Activated CD4-positive, alpha-beta T cell treated with anti-CD3 and anti-CD28 coated beads, Interleukin-2, amount 10 ng/mL, durations not matched to agents 7 days and 5 days (primary cell): ENCODE measurements at places on chromosomes 13 and 19. TPM values are rescaled to one million over a fixed set of nuclear protein-coding genes. Genes with fewer than 3 reads are reported as not detected.

The FRY gene
- 12.0 TPM for total RNA-seq

The IGFL3 gene
- not detected for total RNA-seq

The ACP5 gene
- 33.9 TPM for total RNA-seq

The PPM1N gene
- 1.1 TPM for total RNA-seq

The ZNF846 gene
- total RNA-seq: 8.2 TPM

The CYP2F1 gene
- not detected for total RNA-seq

The MBNL2 gene
- 15.5 TPM for total RNA-seq

The ERICH6B gene
- total RNA-seq: not detected

The BORA gene
- 32.0 TPM for total RNA-seq

The ZNF446 gene
- 7.9 TPM for total RNA-seq

DNA sequence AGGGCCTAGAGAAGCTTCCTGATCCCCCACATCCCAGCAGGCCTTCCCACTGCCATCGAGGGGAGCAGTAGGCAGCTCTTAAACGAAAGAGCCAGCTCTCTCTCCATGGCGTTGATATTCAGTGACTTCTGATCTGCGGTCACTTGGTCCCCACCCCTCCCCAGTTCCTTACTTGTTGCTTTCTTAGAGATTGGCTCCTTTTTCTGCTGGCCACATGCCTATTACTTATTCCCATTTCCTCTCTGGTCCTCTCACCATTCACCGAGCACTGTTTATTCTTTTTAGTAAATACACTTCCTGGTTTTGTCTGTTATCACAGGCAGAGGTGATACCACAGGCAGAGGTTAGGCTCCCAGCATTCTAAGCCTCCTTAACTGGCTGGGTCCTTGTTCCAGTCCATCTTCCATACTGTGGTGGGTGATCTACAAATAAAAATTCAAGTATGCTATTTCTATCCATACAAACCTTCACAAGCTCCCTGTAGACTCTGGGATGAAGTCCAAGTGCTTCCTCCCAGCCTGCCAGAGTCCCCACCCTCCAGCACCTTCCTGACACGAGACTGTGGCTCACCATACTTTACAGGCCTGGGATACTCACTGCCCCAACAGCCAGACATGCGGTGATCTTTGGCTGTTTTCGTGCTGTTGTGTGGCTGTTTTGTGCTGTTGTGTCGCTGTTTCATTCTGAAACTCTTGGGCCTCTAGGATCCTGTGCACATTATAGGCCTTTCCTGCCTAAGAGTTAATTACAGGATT lies 315.9 kb downstream of the ATP8A2 start:
- no peak for DNase-seq

- DNase-seq: peak; percentile 42
Observed at GRCh38 chr19:3274942-3275582, 50.6 kb downstream of the CELF5 start.

- no peak for DNase-seq
Observed at GRCh38 chr19:51566489-51567100, 4.5 kb upstream of the ZNF175 start.

GRCh38 chr13:62038214-62038613 lies 622.6 kb upstream of the PCDH20 start:
- no peak for DNase-seq

GRCh38 chr13:86581706-86582105 lies 782.5 kb upstream of the SLITRK6 start:
- DNase-seq: no peak

GRCh38 chr13:88144580-88144979 lies 473.4 kb downstream of the SLITRK5 start:
- DNase-seq: no peak

- DNase-seq: no peak
Observed at GRCh38 chr13:114080739-114081561, 51.5 kb downstream of the RASA3 start.

DNA sequence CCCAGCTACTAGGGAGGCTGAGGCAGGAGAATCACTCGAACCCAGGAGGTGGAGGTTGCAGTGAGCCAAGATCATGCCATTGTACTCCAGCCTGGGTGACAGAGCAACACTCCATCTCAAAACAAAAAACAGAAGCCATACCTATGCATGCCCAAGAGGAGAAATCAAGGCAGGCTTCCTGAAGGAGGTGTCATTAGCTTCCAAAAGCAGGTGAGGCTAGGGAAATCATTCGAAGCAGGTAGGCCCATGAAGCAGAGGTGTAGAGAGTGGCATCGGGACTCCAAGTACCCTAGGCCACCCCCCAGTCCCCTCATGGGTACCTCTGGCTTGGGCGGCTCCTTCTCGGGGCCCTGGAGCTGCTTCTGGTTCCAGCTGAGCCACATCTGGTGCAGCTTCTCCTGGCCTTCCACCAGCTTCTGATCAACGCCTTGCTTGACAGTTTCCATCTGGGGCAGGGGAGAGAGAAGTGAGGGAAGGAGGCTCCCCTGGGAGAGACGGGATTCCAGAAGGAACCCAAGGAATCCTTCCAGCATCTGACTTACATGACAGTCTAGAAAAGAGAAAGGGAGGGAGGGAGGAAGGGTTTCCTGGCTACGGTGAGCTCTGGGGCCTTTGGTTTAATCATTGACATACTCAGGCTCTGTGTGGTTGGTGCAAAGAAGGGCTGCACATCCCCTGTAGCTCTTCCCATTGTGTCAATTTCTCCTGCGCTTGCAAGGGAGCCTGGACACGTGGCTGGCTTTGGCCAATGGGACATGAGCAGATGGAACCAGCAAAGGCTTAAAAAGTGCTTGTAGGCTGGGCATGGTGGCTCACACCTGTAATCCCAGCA lies 13.1 kb upstream of the TICAM1 start:
- no peak for DNase-seq

- DNase-seq: no peak
Observed at GRCh38 chr19:2336528-2337328, 8.2 kb downstream of the SPPL2B start.

GRCh38 chr13:30587739-30588138 lies 30.0 kb upstream of the USPL1 start:
- no peak for DNase-seq

DNA sequence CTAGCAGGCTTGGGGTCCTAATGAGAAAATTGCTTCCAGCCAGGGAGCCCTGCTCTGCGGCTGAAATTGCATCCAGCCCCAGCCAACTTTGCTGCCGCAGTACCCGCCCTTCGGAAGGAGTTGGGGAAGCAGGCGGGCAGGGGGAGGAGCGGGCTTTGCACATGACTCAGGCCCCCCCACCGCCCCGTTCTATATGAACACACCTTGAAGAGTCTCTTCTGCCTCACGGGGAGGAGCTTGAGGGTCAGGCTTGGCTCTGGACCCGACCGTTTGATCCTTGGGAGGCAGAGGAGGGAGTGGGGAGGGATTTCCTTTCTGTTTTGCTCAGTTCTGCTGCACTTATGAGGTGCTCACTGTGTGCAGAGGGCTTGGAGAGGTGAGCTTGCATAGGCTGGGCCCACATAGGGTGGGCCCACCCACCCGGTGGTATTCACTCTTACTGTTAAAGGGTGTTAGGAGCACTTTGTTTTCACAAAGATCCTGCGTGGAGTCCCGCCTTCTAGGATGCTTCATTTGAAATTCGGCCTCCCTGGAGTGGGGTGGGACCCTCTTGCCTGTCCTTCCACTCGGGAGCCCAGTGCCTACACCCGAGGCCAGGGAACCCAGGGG lies 46.5 kb downstream of the LYL1 start:
- DNase-seq: no peak

DNA sequence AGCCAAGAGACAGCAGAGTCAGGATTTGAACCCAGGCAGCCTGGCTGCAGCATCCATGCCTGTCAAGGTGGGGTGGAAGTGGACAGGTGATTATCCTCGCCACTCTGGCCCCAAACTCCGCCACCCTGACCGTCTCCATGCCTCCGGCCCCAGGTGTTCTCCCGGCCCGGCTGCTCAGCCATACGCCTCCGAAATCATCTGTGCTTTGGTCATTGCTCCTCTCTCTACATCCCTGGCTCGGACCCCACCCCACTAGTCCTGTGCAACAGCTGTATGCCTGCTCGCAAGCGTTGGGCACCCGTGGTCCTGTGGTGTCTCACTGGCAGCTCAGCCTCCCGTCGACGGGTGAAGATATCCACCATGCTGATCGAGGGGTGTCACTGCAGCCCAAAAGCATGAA lies 3.9 kb downstream of the DAND5 start:
- no peak for DNase-seq

DNA sequence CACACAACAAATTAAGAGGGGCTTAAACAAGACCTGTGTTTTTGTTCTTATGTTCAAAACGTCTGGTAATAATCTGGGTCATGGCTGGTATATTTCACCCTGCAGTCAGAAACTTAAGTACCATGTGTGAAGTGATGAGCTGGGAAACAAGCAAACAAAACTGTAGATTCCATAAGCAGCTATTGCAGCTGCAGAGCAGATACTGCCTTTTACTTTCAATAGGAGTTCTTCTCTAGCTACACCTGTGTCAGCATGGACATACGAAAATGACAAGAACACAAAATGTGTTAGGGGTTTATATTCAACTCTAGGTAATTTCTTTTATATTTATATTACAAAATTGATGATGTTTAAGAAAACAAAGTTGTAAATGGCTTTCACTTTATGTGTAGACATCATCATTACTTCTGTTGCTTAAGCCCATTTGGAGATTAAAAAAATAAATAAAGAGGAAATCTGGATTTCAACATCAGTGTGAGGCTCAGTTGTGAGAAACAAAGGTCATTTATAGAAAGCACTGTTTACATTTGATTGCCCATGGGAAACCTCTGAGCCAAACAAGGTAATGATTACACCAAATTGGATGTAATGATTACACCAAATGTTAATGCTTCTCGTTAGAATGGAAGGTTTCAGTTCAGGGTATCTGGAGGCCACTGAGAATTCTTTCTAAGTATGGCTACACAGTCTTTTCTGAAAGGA lies 451.0 kb upstream of the SLC10A2 start:
- DNase-seq: no peak
